Bronchus fibroblast of lung (primary cell): ENCODE measurements at places on chromosomes 1 and 21. TPM values are rescaled to one million over a fixed set of nuclear protein-coding genes. Genes with fewer than 3 reads are reported as not detected.

IL20 gene
- not detected in 2 replicates for total RNA-seq

CLCA1 gene
- total RNA-seq = not detected in 2 replicates

SERTAD4 gene
- total RNA-seq = under 0.01 and 0.15 TPM in 2 replicates

IFI16 gene
- 94.5 and 105 TPM in 2 replicates for total RNA-seq

DENND2C gene
- 0.84 and 0.89 TPM in 2 replicates for total RNA-seq

HSPG2 gene
- total RNA-seq = 34.0 and 41.5 TPM in 2 replicates

UBIAD1 gene
- 11.6 TPM in 2 replicates for total RNA-seq

S100A7 gene
- not detected in 2 replicates for total RNA-seq
